ENCODE measurements at places on chromosomes 12 and 14.

DNA sequence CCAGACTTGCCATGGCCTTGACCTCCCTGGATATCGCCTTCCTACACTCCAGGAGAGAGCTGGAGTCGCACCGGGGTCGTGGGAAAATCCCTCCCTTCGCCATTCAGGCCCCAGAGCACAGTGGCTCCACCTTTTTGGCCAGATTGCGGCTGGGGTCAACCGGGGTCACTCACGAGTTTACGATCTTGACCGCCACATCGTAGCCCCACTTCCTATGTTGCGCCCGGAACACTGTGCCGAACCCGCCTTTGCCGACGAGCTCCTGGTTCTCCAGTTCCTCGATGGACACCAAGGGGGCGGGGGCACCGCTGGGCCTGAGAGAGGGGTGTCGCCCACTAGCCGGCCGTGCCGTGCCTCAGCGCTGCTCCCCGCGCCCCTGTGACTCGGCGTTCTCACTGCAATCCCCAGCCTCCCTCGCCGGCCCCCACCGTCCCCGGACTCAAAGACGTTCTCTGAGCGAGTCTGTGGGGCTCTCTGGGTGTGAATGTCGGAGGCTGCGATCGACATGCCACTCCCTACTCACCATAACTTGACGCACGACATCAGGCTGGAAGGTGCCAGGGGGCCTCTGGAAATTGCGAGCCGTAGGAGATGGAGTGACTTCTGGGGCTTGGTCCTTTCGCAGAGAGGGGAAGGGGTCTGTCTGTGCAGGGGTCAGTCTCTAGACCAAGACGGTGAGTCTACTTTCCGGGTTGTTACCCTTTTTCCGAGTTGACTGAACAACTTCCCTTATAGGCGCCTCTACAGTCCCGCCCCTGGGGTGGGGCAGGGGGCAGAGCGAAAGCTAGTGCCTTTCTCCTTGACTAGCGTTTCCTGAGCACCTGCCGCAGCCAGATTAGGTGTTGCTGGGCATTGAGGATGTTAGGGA lies at the start of gene RIPK3:
TSS of gene RIPK3 (minus strand) at position 708 of the 868 bp plus-strand sequence. CDS start at position 543, 165 bp downstream.
- peak; percentile 74 for DNase-seq

- DNase-seq = no peak
These were observed 8.5 kb downstream of the FOXG1 start for GRCh38 chr14:28774764-28775735.

DNA sequence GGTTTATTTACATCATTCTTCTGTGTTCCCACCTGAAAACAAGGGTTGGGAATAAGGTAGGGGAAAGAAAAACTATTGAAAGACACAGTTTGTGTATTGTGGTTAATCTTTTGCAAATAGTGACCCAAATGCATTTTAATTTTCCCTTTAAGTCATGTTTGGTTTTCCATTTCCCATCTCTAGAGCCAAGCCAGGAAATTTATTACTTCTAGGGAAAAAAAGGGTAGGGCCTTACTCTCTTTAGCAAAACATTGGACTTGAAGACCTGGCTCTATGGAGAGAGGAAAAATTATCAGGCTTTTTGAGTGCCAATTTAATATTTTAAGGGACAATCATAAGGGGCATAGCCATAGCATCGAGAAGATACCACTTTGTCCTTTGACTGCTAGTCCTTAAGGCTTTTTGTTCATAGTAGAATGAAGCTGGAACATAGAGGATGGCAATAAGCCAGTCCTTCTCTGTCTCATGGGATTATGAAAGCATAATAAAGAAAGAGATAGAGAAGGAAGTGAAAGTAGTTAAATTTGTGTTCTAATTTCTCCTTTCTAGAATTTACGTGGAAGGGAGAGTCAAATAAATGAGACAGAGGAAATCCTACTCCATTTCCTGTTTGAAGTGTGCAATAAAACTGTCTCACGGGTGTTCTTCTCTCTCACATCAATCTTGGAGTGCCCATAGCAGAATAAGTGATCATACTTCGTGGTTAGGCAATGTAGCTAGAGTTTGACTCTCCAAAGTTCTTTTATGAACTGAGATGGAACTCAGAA lies 50.9 kb upstream of the PPFIA2 start:
- DNase-seq = no peak

GRCh38 chr12:25397001-25397400 lies 146.3 kb upstream of the KRAS start:
- no peak for DNase-seq

- no peak for DNase-seq
These were observed 9.5 kb upstream of the KRT84 start for GRCh38 chr12:52394836-52395405.

GRCh38 chr12:31298922-31299321 lies 27.0 kb downstream of the SINHCAF start:
- no peak for DNase-seq

- DNase-seq = no peak
These were observed 103.3 kb upstream of the CRY1 start for GRCh38 chr12:107196681-107197080.

DNA sequence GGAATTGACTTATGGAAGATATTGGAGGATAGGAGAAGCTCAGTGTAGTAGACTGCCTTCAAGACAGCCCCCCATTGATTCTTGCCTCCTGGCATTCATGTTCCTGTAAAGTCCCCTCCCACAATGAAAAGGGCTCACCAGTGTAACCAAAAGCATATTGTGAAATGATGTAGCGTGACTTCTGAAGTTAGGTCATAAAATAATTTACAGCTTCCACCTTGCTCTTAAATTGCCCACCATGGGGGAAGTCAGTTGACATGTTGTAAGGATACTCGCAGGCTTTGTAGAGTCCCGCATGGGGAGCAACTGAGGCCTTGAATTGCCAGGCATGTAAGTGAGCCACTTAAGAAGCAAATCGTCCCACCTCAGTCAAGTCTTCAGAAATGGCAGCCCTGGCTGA lies 25.1 kb downstream of the GTSF1 start:
- no peak for DNase-seq

- no peak for DNase-seq
These were observed 426.7 kb downstream of the RAD51B start for GRCh38 chr14:68246074-68246785.

DNA sequence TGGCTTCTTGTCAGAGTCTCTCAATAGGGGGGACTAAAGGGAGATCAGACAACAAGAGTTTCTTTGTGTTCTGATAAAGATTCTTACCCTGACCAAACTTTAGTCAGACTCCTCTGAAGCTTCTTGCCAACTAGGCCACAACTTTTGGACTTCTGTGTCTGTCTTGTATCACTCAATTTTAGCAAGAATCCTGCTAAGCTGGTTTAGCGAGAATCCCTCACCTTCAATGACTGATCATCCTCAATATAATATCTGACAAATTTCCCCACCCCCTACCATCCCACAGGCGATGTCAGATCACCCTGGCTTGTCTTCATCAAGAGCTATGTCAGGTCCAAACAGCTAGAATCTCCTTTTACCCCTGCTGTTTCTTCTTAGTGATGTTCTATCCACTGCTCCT lies 215.2 kb downstream of the RASSF9 start:
- no peak for DNase-seq

DNA sequence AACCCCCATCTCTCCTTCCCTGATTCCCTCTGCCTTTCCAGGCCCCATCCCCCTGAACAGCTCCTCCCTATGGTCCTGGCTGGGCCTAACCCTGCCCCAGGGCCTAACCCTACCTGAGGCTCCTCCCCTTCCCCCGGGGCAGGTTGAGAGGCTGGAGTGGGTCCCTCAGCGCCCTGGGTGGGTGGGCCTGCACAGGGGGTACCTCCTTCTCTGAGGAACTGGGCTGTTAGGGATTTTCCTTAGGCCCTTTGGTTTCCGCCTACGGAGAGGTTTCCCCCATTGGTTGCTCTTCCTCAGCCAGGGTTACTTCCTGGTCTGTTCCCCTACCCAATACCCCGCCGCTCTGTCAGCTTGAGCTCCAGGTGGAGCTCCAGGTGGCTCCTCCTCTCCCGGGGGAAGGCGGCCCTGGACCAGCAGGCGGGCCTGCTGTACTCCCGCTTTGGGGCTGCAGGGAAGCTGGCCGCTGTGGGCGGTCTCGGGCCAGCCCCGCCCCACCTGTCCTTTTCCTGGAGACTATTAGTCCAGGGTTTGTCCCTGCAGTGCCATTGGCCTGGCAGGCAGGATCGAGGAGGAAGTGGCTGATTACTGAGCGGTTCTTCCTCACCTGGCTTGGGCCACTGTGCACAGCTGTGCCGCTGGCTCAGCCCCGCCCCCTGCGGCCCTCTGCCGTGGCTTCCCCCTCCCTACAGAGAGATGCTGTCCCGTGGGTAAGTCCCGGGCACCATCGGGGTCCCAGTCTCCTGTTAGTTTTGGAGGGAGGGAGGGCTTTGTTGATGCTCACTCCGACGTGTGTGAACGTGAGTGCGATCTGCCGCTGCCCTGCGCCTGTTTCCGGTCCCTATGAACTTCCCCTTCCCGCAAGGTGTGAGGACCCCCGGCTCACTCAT lies 2.5 kb downstream of the C12orf57 start:
- DNase-seq = peak; percentile 59

- DNase-seq = no peak
These were observed 37.0 kb upstream of the BAZ1A start for GRCh38 chr14:34912182-34912581.

- DNase-seq = peak; percentile 57
These were observed 612 bp upstream of the SLC25A3 start for GRCh38 chr12:98592825-98593322.

DNA sequence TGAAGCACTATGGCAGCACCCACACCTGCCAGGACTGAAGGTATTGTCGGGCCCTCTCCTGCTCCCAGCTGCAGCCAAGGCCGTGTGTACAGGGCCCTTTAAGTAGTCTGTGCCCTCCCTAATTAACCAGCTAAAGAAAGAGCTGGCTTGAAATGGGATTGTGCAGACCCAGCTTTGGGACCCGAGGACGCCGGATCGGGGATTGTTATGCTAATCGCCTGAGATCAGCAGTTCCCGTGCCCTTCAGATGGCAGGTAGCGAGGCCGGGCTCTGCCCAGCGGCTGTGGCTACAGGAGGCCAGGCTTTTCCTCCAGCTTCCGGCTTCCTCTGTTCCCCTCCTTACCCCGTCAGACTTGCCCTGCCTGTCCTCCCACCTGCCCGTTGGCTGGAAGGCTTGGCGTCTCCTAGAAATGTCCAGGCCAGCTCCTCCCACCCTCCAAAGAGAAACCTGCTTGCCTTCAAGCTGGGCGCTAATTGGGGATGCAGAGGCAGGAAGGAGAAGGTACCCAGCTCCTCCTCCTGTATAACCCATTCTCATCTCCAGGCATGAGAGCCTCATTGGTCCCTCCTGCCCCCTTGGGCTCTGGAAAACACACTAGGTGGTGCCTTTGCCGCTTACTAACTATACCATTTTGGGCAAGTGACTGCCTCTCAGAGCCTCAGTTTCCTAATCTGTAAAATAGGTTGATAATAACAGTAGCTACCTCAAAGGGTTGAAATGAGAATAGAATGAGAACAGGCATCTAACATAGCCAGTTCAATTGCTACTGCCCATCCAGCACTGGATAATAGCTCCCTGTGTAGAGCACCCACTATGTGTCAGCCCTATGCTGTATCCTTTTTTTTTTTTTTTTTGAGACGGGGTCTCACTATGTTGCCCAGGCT lies 25.8 kb upstream of the MSI1 start:
- DNase-seq = no peak

DNA sequence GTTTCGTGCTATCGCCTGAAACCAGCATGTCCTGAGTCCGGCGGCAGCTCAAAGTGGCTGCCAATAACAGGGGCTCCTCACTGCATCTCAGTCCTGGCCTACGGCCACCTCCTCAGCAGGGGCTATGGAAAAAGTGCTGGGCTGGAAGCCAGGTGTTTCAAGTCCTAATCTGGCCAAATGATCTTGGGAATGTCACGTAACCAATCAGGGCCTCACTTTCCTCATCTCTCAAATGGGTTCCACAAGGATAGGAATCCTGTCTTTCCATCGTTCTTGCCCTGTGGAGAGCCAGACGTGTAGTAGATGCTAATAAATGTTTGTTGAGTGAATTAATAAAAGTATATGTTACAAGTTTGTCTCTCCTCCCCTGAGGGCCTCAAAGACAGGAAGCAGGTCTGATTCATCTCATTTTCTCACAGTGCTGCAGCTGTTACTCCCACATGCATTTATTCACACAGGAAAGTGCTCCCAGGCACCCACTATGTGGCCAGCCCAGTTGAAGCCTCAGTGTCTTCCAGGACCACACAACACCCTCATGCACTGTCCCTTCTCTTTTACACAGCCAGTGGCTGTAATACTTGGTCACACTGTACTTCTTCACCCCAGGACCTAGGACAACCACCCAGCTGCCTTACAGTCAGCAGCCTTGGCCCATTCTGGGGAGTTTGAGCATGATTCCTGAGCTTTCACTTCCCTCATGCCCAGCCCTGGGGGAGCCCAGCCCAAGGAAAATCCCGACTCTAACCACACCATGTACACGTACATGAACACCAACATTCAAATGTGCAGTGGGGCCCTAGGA lies 5.0 kb downstream of the CMKLR1 start:
- DNase-seq = peak; percentile 20

DNA sequence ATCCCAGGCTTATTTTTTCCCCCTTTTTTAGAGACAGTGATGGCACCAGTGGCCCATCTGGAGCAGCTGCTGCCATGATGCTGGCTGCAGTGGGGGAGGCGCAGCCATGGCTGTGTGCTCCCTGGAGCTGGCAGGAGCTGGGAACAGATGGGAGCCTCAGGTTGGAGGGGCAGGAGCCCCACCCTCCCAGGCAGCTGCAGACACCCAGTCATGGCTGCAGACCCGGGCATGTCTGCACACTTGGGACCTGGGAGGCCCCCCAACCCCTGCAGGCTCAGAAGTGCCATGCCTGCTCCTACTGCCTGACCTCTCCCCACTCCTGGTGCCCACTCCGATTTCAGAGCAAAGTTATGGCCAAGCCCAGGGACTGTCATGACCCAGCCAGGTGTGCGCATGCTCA lies 25.1 kb downstream of the CDKL1 start:
- no peak for DNase-seq

DNA sequence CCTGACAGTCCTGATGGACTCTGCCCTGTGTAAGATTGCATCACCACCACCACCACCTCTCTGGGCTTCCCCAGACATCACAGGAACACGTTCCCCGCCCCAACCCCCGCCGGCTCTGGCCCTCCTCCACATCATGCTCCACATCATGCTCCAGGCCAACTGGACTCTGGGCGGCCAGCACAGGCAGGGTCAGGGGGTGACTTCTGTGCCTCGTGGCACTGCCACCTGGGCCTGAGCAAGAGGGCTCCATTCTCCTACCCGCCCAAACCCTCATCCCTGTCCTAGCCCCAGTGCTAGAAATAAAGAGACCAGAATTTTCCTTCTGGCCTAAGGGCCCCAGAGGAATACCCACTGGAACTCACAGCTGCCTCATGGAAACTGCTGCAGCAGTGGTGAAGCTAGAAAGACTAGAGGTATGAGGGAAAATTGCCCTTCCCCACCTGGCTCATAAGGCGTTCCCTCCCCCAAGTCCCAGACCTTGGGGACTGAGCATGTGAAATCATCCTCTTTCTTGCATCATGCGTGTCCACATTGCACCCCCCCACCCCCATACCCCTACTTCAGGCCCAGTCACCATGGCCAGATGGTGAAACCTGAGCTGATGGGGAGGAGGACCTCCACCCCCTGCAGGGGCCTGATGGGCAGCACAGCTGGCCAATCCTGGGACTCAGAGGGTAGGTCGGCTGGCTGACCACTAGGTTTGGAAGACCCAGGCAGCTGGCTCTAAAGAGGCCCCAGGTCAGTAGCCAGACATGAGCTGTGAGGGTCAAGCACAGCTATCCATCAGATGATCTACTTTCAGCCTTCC lies at the start of gene INHBE:
TSS of gene INHBE (plus strand) at position 742 of the 808 bp plus-strand sequence. CDS start 230 bp downstream, outside the sequence.
- no peak for DNase-seq

GRCh38 chr12:93449277-93449676 lies 7.5 kb upstream of the UBE2N start:
- no peak for DNase-seq
